ENCODE measurements at places on chromosomes 7 and 10.

DNA sequence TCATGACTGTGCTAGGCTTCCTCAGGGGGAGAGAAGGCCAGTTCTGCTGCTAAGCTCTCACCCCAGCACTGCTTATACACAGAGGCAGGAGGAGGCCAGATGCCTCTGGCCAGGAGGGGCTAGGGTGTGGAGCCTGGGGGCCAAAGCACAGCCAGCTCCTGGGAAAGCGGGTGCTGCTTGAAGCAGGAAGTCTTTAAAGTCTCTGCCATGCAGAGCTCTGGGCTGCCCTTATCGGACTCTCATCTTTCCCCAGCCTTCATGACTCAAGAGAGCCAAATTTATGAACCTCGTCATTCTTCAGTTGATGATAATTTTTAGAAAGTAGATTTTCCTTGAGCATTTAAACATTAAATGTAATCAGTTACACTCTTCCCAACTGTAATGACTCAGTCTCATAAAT is 11.2 kb upstream of the TSPAN14 start:
- no peak for DNase-seq

DNA sequence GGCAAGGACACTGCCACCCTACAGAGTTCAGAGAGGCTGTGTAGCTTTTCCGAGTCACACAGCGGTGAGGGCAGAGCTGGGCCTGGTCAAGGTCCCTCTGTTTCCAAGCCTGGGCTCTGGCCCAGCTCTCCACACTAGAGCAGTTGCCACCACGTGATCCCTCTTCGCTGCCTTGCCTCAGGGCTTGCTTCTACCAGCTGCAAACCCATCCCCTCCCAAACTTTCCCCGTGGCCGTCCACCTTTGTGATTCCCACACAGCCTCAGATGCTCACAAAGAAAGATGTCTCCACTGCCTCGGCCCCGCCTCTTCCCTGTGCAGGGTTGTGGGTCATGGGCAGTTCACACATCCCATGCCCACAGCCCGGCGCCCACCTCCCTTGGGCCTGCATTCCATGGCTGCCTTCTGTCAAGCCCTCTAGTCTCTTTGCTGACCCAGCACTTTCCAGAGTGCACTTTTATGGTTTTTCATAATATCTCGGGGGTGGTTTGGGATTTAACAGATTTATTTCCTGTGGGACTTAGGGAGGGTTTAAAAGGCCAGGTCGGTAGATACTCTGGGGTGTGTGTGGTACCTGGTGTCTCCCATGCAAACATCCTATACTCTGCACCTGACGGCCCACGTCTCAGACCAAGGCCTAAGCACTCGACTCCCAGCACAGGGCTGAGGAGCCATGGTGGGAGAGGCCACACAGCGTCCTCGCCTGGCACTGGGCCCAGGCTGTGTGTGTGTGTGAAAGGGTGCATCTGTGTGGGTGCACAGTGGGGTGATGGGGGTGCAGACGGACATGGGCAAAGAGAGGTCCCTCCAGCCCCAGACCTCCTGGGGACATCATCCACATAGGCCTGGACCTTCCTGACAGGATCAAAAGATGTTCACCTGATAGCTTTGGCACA is 59.6 kb downstream of the PKD1L1 start:
- no peak for DNase-seq

- peak; percentile 13 for DNase-seq
Measured at GRCh38 chr7:128454808-128455542, 703 bp upstream of the HILPDA start.

- DNase-seq, result no peak
Measured at GRCh38 chr10:61781969-61782403, 119.3 kb downstream of the CABCOCO1 start.

DNA sequence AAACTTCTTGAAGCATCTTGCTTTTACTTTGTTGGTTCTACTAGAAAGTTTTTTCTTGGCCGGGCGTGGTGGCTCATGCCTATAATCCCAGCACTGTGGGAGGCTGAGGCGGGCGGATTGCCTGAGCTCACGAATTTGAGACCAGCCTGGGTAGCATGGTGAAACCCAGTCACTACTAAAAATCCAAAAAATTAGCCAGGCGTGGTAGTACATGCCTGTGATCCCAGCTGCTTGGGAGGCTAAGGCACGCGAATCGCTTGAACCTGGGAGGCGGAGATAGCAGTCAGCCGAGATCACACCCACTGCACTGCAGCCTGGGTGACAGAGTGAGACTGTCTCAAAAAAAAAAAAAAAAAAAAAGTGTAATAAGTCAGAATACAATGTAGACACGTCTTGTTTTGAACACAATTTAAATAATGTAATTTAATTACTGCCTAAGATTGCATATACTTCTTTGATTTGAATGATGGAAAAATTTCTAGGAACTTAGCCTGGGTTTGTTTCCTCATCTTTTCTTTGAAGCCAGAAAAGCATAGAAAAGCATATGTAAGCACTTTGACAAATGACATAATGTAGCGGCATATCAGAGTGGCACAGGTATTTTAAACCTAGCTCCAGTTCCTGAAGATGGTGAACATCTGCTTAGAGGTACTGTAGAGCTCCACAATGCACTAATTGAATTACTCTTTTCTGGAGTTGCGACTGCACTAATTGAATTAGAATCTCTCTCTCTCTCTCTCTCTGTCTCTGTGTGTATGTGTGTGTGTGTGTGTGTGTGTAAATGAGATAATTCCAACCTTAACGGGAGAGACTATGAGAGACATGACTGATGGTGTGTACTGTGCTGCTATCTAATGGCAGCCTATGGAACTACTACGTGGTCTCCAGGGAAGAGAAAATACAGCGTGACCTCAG is 87.8 kb downstream of the BTRC start:
- DNase-seq, result peak; percentile 39

DNA sequence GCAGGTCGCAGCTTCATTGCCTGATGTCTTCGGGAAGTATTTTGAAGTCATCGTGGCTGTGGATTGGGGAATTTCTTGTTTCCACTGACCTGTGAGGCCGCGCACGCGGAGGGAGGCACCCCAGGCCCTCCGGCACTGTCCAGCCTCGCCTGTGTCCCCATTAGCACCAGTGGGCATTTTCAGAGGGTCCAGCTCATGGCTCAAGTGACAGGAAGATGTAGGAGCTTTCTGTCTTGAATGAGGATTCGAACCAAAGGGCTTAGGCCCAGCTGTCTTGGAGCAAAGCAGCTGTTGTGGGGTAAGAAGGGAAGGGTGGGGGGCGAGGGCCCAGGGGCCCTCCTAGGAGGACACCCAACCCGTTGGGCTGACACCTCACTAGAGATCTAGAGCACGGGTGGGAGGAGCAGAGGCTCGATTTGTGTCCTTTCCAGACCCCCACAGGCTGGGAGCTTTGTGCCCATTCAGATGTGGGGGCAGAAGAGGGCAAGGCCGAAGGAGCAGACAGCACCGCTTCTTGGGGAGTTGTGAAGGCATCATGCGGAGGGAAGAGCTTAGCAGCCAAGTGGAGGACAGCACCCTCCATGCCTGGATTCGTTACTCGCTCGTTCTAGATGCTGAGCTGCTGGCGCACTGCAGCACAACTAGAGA is 914 bp downstream of the ZNF37A start:
- no peak for DNase-seq

- no peak for DNase-seq
Measured at GRCh38 chr7:106143711-106144337, 31.7 kb upstream of the SYPL1 start.

DNA sequence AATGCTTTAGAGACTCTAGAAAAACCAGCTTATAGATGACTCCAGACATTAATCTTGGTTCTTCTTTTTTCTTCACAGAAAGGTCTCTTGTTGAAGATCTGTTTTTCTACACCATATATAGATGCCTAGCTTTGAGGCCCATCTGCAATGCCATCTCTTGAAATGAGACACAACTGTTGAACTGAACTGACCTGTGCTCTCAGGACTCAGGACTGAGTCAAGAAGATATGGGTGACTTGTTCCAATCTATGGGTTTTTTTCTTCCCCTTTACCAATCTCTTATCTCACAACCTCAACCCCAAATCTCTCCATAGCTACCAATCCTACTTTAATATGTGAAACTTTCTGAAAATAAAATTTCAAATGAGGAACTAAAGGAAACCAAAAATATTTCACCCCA is 194.7 kb downstream of the SNX13 start:
- DNase-seq, result no peak

- no peak for DNase-seq
Measured at GRCh38 chr7:147308539-147308938, 1191.9 kb downstream of the CNTNAP2 start.

- no peak for DNase-seq
Measured at GRCh38 chr10:17888189-17888588, 63.5 kb upstream of the SLC39A12 start.

DNA sequence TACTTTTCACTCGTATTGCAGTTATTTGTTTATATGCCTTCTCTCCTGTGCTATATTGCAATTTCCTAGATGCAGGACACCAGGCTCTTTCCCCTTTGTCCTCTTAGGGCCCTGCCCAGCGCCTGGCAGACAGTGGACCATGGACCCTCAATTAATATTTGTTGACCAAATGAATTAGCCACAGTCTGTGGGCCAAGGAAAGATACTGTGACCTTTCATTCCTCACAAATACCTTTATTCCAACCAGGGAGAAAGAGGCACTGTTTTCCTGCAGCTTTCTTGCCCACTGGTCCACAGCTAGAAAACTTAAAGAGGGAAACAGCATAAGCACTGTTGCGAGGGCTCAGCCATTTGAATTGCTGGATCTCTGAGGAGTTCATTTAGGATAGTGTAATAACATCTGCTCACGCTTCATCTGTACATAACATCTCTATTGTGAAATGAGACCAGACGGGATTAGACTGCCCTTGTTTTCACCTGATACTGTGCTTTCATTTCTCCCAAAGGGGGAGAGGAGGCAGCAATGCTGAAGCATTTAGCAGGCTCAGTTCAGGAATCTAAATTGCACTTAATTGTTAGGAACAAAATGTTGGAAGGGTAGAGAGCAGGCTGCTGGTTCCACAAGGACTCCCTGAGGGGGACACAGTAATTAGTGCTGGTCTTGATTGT is 46.7 kb downstream of the TNS3 start:
- DNase-seq, result no peak

DNA sequence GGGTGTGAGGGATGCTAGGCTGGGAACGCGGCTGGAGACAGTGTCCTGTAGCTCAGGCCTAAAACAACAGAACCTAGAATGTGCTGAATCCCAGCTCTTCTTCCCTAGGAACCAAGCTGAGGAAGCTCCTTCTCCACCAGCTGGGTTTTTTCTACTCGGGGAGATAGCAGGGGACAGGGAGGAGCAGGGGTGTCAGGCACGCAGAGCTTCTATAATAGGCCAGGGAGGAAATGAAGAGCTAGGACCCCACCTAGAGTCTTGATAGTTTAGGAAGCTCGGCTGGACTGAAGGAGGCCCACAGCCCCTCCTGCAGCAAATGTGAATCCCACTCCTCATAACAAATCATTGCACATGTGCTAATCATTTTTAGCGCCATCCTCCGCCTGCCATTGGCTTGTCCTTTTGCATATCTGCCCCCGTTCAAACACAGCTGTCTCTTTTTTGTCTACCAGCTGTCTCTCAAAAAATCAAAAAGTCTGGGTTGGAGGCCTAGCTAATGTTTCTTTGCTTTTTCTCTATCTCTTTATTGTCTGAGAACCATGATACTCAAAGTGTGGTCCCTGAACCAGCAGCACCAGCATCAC is 24.1 kb upstream of the FAM180A start:
- DNase-seq, result no peak

- no peak for DNase-seq
Measured at GRCh38 chr10:102549549-102549948, 45.8 kb downstream of the SUFU start.

DNA sequence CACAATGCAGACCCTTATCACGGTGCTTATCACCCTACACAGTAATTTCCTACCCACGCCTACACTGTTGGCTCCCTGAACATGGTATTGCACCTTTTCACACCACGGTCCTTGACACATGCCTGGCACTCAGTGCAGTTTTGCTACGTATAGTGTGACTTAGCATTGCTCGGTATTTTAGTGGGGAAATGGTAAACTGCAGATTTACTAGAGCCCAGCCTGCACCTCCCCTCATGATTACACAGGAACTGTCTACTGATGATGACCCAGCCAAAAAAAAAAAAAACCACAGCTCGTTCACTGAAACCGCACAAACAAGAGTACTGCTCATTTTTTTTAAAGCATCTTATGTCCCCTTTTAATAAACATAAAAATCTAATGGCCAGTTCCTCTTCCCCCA is 124.2 kb upstream of the ZNF746 start:
- no peak for DNase-seq

DNA sequence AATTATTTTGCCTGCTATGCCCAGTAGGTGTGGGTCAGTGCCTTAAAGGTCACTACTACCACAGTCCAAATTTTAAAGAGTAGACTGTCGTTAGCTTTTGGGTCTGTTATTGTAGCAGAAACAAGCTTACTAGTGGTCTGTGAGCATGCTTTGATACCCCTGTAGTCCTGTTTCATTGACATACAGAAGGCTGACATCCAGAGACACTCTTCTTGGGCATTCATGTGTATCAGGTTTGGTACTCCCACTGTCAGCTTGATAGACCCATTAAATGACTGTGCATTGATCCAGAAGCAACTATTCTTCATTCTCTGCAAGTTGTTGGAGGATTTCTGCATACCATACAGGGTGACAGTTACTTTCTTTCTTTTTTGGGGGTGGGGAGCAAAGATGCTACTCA is 884.4 kb upstream of the CELF2 start:
- DNase-seq, result no peak

DNA sequence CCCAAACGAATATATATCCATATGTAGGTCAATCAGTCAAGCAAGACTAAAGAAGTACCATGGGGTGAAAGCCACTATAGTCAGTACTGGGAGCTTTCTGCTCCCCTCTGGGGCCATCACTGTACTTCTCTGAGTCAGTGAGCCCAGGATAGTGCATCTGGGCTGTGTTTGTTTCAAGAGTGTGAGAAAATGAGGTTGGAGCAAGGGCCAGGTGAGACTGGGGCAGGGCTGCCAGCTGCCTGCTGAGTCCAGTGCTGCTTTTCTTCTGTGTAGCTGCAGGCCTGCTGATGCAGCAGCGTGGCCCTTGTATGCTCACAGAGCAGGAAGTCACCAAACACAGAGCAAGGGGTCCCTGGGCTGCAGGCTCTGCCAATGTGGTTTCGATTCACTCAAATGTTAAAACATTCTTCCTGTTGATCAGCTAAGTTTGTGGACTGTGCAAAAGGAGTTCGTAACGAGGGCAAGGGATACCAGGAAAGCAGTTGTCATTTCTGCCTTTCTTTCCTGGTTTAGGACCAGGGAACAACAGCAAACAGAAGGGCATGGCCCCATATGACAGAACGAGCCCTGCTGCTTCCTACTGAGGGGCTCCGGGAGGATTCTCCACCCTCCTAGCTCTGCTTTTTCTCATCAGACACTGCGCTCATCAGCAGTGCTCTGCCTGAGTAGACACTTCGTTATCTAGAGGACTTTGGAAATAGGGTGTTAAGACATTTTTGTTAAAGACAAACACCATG is 65.4 kb upstream of the TNS3 start:
- DNase-seq, result no peak

GRCh38 chr7:68770649-68771048 is 827.6 kb upstream of the AUTS2 start:
- no peak for DNase-seq

DNA sequence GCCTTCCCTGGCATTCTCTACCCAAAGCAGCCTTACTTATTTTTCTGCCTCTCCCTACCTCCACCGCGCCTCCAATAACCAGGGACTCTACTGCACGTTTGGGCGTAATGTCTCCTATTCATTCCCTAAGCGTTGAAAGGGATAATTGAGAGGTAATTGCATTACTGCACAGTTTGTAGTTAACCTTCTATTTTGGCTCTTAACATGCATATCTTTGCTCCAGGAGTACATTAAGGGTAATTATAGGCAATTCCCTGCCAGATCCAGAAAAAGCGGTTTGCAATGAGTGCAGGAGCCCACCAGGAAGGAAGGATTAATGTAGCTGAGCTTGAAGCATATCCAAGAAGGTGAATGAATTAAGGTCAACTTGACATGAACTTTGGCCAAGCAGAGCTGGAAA is 558.4 kb downstream of the TYW1 start:
- no peak for DNase-seq

GRCh38 chr7:96407427-96407826 is 85.5 kb upstream of the SLC25A13 start:
- DNase-seq, result no peak
